ENCODE measurements at places on chromosomes 4 and X.

DNA sequence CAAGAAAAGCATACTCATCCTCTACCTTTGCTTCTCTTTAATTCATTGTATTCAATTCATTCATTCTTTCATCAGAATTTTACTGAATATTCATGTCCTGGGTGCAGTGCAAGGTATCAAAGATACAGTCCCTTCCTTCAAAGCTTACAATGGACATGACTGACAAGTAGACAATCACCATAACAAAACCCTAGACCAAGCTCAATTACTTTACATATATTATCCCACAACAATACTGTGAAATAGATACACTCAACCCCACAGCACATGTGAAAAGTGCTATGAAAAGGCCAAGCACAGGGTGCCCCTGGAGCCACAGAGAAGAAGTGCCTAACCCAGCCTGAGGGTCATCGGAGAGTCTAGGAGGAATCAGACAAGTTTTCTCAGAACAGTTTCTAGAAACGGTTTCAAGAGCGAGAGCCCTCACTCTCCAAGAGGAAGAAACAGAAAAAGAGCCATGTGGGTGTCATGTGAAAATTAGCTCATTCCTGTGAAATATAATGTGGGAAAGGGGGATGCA is 15.3 kb downstream of the AMBN start:
- no peak for DNase-seq

- DNase-seq = no peak
These were observed 60.3 kb upstream of the DIPK2B start for GRCh38 chrX:45261005-45261404.

DNA sequence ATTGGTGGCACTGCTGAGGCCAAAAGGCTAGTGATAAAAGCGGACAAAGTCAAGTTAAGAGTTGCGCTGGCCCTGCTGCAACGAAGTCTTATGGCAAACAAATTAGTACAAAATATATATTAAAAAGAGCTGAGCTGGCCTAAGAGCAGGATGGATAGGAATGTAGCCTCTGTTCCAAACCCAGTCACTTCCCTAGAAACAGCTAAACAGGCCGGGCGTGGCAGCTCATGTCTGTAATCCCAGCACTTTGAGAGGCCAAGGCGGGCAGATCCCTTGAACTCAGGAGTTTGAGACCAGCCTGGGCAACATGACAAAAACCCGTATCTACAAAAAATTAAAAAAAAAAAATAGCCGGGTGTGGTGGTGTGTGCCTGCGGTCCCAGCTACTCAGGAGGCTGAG is 32.4 kb upstream of the UGDH start:
- no peak for DNase-seq

- peak; percentile 19 for DNase-seq
These were observed 105.6 kb downstream of the APOOL start for GRCh38 chrX:85109235-85109634.

DNA sequence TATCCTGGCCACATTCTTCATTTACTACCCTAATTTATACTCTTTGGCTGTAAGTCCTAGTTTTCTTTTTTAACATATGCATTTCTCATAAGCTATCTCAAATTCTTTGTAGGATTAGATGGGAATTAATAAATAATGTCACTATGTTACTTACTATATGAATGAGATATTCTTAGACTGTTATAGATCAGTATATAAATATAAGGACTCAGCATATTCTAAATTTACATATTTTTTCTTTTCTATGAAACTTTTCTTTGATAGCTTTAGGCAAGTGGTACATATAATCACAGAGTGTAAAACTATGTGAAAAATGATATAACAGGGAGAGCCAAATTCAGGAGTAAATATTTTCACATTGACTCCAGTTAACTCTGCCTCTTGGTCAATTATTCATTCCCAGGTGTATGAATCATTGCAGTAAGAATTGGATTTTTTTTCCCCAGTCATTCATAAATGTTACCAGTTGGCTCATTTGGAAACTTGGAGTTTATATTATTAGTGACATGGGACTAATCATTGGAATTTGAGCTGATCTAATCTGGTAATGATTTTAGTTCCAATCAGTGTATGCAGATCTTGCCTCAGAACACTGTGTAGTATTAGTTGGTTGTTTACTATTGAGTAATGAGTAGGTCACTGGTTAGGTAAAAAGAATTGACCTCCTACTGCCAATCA is 25.3 kb downstream of the FHIP1A start:
- DNase-seq = no peak

GRCh38 chr4:82753238-82753637 is 45.4 kb downstream of the SCD5 start:
- DNase-seq = no peak

GRCh38 chr4:25856756-25857155 is 6.0 kb downstream of the SEL1L3 start:
- DNase-seq = no peak

DNA sequence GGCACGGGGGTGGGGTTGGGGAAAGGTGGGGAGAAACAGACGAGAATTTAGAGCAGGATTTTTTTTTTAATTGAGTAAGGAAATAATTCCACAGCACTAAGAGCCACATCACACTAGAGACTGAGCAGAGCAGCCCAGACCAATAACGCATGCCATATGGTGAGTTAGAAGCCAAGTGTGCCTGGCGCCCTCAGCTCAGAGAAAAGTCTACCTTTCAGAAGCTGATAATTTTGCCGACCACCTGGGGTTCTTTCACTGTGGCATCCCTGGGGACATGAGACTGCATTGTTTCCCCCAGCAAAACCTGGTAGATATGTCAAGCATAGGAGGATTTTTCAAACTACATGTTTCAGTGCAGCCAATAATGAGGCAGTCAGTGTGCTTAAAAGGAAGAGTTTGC is 516.8 kb downstream of the SMARCA1 start:
- DNase-seq = no peak

DNA sequence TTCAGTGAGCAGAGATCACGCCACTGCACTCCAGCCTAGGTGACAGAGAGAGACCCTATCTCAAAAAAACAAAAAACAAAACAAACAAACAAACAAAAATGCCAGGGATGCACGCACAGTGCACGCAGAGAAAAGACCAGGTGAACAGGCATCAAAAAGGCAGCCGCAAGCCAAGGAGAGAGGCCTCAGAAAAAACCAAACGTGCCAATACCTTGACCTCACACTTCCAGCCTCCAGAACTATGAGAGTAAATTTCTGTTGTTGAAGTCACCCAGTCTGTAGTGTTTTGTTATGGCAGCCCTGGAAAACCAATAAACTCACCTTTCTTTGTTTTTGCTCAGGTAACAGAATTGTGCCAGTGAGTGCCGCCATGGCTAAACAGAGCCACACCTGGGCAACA is 66.0 kb downstream of the CHRNA9 start:
- no peak for DNase-seq

DNA sequence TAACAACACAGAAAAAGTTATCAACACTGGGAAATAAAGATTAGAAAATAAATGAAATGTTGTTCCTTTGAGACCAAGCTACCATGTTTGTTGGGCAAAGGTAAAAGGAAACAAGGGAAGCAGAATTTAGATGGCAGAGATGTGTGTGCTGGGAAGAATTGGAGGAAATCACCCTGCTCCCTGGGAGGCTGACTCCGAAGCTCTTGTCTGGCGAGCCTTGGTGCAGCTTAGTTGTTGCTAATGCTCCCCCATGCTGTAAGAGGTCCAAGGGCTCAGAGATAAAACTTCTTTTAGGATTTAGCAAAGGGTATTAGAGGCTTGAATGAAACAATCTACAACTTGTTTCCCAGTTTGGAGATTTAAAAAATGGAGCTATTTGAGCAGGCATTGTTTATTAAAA is 123.8 kb upstream of the DDIT4L start:
- no peak for DNase-seq

DNA sequence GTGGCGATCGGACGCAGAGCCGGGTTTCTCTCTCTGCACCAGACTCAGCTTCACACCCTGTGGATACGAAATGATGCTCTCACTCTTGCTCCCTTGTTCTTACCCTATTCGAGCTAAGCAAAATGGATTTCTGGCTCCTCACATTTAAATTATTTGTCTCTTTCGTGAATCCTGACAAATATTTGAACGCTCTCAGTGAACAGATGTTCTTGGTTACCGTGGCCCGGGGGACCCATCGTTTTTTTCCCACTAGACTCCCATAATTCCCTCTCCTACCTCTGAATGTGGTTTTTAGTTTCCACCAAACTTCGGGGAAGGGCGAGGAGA is 630 bp downstream of the SMARCA5 start:
- DNase-seq = no peak

- no peak for DNase-seq
These were observed 2222.3 kb upstream of the AGA start for GRCh38 chr4:179664430-179665027.

- no peak for DNase-seq
These were observed 146.2 kb downstream of the NPNT start for GRCh38 chr4:106041294-106042002.

DNA sequence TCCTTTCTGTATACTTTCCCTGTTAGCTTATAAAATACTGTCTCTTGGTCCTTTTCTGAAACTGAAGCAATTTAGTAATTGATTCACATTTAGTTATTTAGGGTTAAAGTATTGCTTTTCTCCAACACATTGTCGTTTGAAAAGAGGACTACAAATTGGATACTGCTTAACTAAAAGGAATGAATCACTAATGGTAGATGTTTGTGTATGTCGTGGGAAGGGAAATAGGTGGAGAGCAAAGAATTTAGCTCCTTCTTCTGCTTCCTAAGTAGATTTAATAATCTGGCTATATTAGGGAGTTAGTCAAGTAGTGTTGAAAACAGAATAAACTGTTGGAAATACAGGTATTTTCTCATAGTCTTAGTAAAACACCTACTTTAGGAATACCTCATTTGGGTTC is 27.9 kb downstream of the SLAIN2 start:
- no peak for DNase-seq
